LHCN-M2 (cell line): ENCODE measurements at places on chromosomes 7 and 10. TPM values are rescaled to one million over a fixed set of nuclear protein-coding genes. Genes with fewer than 3 reads are reported as not detected.

DNA sequence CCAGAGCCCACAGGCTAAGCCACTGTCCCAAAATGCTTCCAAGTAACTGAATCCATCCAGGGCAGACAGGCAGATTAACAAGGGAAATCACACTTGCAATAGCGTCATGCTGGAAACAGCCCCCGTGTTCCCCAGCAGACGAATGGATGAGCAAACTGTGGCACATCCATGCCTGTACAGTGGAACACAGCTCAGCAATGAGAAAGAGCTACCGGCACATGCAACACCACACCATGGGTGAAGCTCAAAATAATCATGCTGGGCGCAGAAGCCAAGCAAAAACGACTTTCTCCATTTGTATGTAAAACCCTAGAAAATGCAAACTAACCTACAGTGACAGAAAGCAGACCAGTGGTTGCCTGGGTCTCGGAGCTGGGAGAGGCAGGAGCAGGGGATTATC, 153.1 kb downstream of the SLIT1 start:
- DNase-seq, result no peak

GRCh38 chr7:101537205-101537604, 91.9 kb downstream of the MYL10 start:
- peak; percentile 70 for DNase-seq

DNA sequence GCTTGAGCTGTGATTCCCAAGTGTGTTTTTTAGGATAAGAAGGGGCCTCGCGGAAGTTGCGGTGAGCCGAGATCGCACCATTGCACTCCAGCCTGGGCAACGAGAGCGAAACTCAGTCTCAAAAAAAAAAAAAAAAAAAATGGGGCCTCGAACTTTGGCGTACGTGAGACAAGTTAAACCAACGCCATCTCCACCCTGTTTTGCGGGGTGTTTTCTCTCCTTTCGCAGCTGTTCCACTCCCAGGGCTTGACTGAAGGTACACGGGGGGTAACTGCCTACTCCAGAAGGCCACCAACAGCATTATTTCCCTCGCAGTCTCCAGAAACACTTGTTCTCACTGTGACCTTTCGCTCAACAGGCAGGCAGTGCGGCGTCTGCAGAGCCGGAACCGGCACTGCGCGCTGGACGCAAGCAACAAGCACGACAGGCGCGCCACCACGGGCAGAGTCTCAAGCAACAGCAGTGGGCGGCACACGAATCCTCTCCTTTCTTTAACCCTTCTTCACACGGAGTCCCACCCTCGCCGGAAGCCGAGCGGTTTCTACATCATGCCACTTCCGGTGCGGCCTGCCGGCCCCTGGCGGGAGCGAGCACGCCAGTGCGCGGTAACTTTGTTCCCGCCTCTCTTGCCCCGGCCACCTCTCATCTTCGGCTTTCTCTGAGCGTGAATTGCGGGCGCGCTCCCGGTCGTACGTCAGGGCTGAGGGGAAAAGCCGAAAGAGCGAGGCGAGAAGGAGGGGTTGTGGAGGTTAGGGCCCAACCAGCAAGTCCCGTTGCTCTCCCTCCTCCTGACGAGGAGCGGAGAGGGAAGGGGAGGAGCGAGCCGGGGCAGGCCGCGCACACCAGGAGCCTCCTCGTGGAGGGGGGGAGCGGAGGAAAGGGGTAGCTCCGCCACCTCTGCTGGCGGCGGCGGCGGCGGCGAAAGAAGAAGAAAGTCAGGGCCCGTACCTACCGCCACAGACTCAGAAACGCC, 814 bp upstream of the CDK13 start:
- DNase-seq, result peak; percentile 100

GRCh38 chr7:37510043-37510634, 61.5 kb upstream of the ELMO1 start:
- DNase-seq, result no peak

The LRRC18 gene
- total RNA-seq, result not detected in 2 replicates

- DNase-seq, result no peak
These were observed 1193.4 kb downstream of the SORCS3 start for GRCh38 chr10:105834261-105835059.

The SPOCK2 gene
- 0.06 and 0.29 TPM in 2 replicates for total RNA-seq

DNA sequence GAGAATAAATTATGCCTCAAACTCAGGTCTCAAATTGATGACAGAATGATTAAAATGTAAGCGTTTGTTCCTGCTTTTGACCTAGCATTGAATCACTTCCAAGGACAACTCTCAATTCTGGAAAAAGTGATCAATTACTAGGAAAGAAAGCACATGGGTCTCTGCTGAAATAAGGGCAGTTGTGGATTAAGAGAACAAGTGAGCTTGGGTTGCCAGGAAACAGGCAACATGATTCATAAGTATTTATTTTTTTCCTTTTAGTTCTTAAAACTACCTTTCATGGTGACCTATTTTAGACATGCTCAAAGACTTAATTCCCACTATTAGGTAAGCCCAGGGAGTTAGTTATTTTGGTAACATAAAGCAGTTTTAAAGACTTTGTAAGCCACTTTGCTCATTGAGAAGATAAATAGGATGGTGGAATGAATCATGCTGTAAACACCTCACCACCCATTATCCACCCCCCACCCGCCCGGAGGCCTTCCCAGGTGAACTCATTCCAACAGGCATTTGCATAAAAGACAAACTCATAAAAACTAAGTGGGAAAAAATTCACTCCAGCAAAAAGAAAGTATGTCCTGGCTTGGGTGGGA, 728.3 kb downstream of the SORCS1 start:
- no peak for DNase-seq

GRCh38 chr7:107778283-107778682, 24.7 kb downstream of the SLC26A3 start:
- DNase-seq, result no peak

The MMRN2 gene
- total RNA-seq, result 0.51 and 1.9 TPM in 2 replicates
